ENCODE measurements at places on chromosomes 7 and 10.

- no peak for DNase-seq
These were observed 26.6 kb upstream of the ASCC1 start for GRCh38 chr10:72242675-72243074.

GRCh38 chr7:30471205-30471604 is 7.4 kb downstream of the NOD1 start:
- no peak for DNase-seq

GRCh38 chr10:131206111-131206995 is 105.2 kb downstream of the TCERG1L start:
- no peak for DNase-seq

GRCh38 chr10:21926358-21926925 is 77.1 kb downstream of the DNAJC1 start:
- no peak for DNase-seq

DNA sequence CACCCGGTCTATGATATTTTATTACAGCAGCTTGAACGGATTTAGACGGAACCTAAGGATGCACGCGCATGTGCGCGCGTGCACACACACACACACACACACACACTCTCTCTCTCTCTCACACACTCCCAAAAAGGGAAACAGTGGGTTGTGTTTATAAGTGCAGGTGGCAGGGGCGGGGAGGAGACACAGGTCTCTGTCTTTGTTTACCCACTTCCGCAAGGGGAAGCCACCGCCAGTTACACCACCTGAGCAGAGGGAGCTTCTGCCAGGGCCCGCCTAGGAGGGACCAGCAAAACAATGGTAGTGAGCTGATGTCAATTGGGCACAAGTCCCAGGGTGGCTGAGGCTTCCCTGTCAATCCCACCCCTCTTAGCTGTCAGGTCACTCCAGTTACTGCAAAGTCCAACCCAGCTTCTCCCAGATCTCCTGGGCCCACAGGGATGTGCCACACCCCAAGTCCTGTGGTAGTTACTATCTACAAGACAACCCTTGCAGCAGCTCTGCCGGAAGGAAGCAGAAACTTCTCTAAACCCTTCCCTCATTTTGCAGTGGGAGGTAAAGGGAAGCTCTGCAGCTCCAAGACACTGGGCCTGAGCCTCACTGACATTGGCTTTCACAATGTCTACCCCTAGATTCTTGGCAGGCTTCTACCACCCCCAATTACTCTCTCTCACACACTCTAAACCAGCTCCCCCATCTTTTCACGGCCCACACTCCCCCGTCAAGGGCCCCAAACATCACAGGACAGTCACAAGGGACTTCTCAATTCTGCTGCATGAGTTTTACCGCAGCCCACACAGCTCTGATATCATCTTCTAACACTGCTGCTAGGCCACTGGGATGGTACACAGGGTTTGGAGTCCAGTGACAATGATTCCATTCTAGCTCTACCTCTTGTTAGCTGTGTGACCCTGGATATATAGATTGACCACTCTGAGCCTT is 17.6 kb downstream of the ANXA11 start:
- DNase-seq, result peak; percentile 78

- no peak for DNase-seq
These were observed 86.0 kb downstream of the ARID5B start for GRCh38 chr10:61987537-61987936.

DNA sequence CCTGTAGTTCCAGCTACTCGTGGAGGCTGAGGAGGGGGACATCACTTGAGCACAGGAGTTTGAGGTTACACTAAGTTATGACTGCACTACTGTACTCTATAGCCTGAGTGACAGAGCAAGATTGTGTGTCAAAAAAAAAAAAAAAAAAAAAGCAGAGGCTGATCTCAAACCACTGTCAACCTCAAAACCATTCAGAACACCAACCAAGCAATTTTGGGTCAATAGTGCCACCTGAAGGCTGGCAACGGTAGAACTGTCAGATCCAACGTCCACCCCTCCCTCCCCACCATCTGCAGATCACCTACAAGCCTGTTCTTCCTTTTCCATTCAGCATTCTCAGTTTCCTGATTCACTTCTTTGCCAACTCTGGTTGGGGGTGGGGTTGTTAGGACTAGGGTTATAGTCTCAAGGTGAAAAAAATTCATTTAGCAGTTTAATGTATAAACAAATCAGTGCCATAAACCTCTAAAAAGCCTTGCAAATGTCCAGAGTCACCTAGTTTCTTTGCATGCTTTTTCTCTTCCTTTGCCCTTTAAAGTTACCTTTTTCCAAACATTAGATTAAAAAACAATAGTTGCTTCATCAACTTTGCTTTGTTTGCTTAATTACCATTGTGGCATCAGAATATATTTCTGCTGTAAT is 2.6 kb downstream of the MRPS33 start:
- peak; percentile 67 for DNase-seq

Data from NCI-H345 (cell line).